ENCODE measurements at places on chromosomes 3 and 15. TPM values are rescaled to one million over a fixed set of nuclear protein-coding genes. Genes with fewer than 3 reads are reported as not detected.

SUSD5 gene
- 4.1 TPM for total RNA-seq

SPTBN5 gene
- 0.11 TPM for total RNA-seq

SCN5A gene
- 0.75 TPM for total RNA-seq

CAV3 gene
- total RNA-seq: not detected

C15orf62 gene
- total RNA-seq: not detected

EPHA6 gene
- 0.22 TPM for total RNA-seq

NR2F2 gene
- 41.1 TPM for total RNA-seq

PDZRN3 gene
- total RNA-seq: 27.7 TPM

RCN2 gene
- total RNA-seq: 57.0 TPM

ALPK3 gene
- total RNA-seq: 0.11 TPM

DNAH12 gene
- total RNA-seq: under 0.01 TPM

GP5 gene
- under 0.01 TPM for total RNA-seq

PPP2R3A gene
- total RNA-seq: 14.9 TPM

SLC12A8 gene
- 6.9 TPM for total RNA-seq

CYP1A2 gene
- not detected for total RNA-seq

MINAR1 gene
- total RNA-seq: 0.66 TPM

FETUB gene
- total RNA-seq: not detected

VGLL3 gene
- 11.2 TPM for total RNA-seq

TRH gene
- total RNA-seq: not detected

NUP210 gene
- total RNA-seq: 1.9 TPM
